ENCODE measurements at places on chromosomes 12 and 14.

GRCh38 chr14:68657300-68658028 lies 135.4 kb downstream of the ZFP36L1 start:
- no peak for DNase-seq

DNA sequence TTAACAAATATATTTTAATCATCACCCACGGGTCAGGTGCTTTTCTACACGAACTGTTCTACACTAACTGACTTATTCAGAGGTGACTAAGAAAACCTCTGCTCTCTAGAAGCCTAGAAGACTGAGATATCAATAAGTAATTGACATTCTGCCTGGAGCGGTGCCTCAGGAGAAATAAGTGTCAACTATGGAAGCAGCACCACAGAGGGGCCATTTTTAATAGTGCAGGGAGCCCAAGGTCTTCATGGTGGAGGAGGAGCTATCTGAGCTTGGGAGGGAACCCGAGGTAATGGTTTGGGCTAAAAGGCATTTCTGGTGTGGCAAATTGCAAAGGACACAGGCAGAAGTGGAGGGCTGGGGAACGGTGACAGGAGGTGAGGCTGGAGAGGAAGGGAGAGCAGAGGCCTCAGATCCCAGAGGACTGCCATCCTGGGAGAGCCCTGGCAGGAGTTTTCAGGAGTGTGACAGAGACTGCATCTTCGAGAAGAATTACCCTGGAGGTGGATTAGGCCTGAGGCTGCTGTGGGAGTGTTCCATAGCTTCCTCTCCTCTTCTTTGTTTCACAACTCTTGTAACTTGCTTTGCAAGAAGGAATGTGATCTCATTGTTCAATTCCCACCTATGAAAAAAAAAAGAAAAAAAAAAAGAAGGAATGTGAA lies 123.1 kb downstream of the NPAS3 start:
- no peak for DNase-seq

DNA sequence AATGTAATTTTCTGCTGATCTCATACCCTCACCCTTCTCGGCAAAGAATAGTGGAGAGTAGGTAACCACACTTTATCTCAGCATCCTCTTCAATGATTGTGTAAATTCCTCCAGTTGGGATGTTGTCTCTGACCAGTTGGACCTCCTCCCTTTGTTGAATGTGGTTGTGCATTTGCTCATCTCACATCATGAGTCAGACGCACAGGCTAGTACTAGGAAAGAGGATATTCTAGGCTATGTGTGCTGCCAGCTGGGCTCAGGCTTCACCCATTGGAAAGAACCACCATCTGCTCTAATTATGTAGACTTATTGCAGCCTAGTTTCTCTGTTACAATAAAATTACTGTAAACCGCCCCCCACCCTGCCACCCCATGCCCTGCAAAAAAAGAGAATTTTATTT lies 90.3 kb downstream of the LMO3 start:
- DNase-seq: no peak

GRCh38 chr12:113766879-113767878 lies 198.9 kb downstream of the RBM19 start:
- peak; percentile 44 for DNase-seq

GRCh38 chr14:92217936-92218335 lies 96.2 kb downstream of the CPSF2 start:
- no peak for DNase-seq

GRCh38 chr14:102525219-102525928 lies 15.8 kb upstream of the ANKRD9 start:
- peak; percentile 53 for DNase-seq

- DNase-seq: peak; percentile 69
These were observed 156.3 kb downstream of the TMX1 start for GRCh38 chr14:51396222-51396815.

DNA sequence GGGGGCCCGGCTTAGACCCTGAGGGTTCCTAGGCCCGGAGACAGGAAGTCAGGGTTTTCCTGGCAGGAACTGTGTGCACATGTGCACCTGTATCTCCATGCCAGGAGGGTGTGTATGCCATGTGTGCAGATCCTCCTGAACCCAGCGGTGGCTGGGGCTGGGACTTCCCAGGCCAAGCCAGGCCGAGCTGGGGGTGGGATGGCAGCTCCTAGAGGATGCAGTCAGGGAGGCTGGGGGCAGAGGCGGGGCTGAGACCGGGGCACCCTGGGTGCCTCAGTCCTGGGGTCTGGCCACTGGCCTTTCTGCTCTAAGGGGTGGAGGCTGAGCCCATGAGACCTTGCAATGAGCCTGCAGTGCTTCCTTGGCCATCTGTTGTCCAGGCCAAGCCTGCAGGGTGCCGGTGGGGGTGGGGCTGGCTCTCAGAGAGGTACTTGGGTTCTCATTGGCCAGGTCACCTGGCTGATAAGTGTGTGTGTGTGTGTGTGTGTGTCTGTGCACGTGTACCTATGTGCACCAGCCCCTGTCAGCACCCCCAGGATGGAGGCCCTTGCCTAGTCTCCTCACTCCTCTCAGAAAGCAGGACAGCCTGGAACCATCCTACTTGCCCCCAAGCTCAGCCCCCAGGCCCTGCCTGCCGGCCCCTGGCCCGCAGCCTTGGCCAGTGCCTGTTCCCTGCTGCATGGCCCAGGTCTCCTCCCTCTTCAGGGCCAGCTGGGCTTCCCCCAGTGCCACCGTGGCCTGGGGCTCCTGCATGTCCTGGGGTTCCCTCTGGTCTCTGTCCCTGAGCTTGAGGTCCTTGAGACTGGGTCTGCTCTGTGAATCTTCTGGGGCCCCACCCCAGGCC lies 10.6 kb upstream of the TNFAIP2 start:
- DNase-seq: no peak

GRCh38 chr14:104794993-104795780 lies at the start of gene AKT1:
TSS of gene AKT1 (minus strand) at chr14:104795748. CDS start at chr14:104792643, 3,105 bp downstream.
- no peak for DNase-seq

- no peak for DNase-seq
These were observed 16.6 kb downstream of the FBXW8 start for GRCh38 chr12:116927244-116927940.

DNA sequence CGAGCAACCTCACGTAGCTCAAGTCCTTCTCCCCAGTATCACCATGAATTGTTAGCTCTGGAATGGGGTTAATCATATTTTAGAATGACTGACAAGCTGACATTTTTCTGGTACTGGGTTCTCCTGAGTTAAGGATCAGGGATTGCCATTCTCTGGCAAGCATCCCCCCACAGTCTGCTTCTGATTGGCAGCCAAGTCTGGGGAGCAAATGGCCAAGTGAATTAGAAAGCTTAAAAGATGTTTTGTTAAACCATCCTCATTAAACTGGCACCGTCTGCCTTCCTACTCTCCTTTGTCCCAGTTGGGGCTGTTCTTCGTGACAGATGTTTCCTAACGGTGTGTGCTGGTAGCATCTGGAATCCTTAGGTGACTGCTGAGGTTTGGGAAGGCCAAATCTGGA lies 17.2 kb upstream of the CISTR start:
- no peak for DNase-seq

DNA sequence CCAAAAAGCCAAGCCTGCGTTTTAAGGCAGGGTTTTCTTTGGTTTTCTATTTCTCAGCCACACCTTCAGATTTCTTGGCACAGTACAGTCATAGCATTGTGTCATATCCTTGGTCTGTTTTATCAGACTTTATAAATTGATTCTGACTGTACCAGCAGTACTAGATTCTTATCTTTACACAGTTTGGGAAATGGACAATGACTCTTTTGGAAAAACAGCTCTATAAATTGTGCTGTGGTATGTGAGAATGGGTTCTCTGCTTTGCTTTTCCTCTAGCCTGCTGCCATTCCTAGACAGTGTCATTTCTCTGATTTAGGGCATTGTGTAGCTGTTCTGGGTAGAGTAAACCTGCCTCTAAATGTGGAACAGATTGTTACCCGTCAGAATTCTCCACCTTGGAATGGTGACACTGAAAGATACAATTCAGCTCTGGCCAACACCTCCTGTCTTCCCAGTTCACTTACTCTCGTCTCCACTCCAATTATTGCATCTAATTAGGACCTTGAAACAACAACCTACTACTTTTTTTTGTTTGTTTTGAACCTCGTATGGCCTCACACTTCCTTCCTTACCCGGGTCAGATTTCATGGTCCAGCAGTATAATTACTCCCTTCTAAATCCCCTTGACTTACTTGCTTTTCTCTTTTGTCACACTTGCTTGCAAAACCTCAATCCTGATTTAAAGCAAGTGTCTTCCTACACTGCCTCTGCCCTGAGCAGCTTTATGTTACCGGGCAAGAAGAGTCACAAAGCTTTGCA lies 226.3 kb downstream of the ERC1 start:
- DNase-seq: peak; percentile 69

- no peak for DNase-seq
These were observed 381.0 kb downstream of the DPF3 start for GRCh38 chr14:72512925-72513324.

GRCh38 chr12:8913702-8914032 lies 642 bp upstream of the PHC1 start:
- no peak for DNase-seq
